ENCODE measurements at places on chromosomes 5 and 9. TPM values are rescaled to one million over a fixed set of nuclear protein-coding genes. Genes with fewer than 3 reads are reported as not detected.

CDKN2B-AS1 gene
- not detected for total RNA-seq

SPINK6 gene
- total RNA-seq = not detected

DNA sequence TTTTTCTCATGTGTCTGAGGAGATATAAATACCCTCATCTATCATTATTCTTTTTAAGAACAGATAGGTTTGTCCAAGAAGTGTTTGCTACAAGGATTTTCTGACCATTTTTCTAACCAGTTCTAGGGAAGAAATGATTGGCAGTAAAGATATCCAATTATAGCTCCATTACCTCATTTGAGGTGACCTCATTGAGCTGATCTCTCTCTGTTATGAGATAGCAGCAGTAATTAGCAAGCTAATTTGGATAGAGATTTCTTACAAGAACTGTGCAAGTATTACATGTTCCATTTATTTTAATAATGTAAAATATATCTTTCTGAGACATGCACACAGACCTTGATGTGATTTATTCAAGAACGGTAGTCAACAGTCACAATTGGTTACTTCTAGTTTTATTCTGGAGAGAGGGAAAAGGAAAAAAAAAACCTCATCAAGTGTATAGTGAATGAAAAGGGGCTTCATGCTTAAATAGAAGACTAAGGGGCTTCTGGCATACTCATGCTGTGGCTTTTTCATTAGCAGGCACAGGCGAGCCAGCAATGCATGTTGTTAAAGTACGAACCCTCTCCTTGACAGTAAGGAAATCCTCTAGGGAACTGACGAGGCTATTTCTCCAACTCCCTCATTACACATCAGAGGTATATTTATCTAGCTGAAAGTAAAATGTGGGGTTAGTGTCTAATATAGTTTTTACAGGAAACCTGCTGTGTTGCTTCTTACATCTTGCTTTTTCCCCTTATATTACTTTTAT lies 127.3 kb downstream of the NUDT12 start:
- DNase-seq = no peak

DNA sequence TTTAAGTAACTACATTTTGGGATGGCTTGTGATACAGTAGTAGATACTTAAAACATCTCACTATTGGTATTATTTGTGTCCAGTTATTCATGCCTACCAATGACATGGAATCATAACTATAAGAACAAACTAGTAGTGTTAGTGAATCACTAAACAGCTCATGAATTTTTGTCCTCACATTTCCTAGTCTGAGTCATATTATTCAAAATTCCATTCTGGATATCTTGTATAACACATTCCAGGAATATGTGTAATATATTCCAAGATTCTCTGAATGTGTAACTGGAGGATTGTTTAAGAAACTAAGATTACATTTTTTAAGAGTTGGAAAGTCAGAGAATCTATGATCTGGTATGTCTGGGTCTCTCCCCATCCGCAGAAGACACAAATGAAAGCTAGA lies 565.3 kb upstream of the ZNF608 start:
- no peak for DNase-seq

- DNase-seq = no peak
Observed at GRCh38 chr5:7894860-7895259, 25.9 kb downstream of the MTRR start.

DNA sequence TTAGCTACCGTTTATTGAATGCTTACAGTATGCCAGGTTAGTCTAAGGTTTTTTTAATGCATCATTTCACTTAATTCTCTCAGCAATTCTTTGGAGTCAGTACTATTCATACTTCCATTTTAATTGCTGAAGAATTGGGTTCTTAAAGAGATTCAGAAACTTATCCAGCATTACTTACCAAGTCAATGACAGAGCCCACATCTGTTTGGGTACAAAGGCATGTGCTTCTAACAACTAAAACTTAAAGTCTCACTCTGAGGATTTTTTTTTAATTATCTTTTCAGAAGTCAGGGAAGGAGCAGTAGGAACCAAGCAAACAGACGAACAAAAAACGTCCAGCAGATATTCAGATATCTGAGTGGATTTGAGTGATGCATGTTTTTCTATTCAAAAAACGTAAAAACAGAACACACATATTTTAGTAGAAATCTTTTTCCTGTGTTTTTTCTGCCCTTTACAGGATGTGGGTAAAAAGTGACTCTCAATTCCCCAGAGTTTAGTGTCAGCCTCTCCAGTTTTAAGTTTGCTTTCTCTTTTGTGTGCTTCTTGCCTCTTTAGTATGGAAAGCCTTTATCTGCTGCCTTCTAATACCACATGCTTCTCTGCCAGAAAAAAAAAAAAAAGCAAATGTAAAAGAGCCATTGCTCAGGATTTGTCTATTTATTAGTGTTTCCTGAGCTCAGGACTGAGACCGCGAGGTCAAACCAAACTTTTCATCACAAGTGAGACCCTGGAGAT lies 118.0 kb downstream of the PRKACG start:
- DNase-seq = no peak

DNA sequence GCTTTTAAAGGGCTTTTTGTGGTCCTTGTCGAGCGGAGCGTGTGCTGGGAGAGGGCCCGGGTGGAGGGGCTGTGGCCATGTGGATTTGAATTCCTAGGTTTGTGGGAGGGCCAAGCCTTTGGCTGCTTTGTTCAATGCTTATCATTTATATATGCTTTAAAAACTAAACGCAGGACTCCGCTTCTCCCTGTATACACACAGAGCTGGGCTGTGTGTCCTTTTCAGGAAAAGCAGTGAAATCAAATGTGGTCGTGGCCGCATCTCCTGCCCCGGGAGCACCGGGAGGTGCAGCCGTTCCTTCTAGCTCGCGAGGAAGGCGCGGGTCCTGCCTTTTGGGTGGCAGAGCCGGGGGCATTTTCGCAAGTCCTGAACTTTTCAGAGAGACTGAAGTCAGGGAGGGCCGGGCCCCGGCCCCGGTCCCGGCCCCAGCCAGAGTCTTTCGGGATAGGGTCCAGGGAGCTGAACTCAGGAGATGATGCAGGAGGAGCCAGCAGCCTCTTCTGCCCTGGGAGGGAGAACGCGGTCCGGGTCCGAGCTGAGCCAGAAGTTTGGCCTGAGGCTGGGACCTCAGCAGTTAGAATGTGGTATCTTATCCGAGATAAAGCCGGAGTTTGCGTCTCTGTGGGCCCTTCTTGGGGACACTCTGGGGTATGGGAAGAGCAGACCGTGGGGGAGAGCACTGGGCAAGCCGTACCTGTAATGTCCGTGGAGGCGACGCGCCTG lies 158.8 kb downstream of the C9orf152 start:
- no peak for DNase-seq

DNA sequence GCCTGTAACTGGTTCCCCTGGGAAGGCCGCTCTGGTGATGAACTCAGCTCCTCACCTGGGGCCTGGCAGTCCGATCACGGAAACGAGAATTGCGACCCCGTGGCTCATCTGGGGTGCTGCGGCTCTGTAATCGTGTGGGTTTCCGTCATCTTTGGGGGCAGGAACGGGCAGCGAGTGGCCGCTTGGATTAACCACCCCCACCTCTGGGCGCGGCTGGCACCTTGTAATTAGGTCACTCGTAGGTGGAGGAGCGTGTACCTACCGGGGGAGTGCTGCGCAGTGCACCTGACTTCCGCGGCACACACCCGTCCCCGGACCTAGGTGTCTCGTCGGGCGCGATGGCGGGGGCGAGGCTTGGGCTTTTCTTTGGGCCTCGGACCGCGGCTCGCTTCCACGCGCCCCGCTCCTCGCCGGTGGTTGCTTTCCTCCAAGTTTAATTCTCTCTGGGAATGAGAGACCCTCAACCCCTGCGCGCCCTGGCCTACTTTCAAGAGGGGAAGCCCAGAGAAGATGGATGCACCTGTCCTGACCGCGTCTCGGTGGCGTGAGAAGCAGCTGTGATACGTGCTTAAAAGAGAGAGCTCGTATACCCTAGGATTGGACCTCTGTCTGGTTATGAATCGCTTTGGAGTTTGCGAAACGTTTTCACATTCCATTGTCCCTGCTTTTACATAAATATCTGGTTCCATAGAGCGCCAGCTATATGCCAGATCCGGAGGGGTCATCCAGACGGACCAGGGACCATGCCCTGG lies 744 bp upstream of the PPP2CA start:
- no peak for DNase-seq

All from H1 (cell line).